Stimulated activated CD8-positive, alpha-beta memory T cell treated with anti-CD3 and anti-CD28 coated beads, Interleukin-2, amount 100 ng/mL, for 1 hour (primary cell): ENCODE measurements at places on chromosomes 12 and 14.

GRCh38 chr14:37046815-37047214 lies 125.6 kb downstream of the SLC25A21 start:
- no peak for DNase-seq

DNA sequence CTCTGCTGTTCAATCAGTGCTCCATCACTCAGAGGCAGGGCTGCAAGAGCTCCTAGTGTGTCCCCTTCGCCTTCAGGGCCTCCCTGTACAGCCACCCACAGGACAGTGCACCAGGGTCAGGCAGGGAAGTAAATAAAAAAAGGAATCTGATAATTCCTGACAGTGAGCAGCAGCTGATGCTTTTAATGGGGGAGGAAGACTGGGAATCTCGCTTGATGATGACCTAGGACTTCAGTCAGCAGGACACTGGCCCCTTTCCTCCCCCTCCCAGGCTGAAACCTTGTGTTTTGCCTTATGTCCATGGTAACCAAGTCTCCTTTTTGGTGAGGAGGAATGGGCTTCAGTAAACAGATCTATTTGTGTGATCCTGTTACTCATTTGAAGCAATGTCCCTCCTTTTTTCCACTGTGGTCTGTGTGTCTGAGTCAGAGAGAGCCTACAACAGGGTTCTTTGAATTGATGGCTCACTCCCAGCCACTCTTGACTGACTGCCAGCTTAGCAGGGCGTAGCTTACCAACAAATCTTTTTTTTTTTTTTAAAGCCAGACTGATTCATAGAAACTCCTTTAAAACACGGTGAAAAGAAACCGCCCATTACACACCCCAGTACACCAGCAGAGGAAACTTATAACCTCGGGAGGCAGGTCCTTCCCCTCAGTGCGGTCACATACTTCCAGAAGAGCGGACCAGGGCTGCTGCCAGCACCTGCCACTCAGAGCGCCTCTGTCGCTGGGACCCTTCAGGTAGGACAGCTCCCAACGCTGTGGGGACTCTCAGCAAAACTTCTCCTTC lies at the start of gene EMP1:
Gene EMP1 (plus strand): TSS at position 597 of the 792 bp plus-strand sequence. CDS start 14,785 bp downstream, outside the sequence.
- peak; percentile 54 for DNase-seq

GRCh38 chr12:101230547-101230946 lies 20.5 kb upstream of the SLC5A8 start:
- DNase-seq, result no peak

- DNase-seq, result no peak
These were observed 103.8 kb downstream of the DAD1 start for GRCh38 chr14:22485178-22485577.
